ENCODE measurements at places on chromosomes 2 and 18.
A peak's percentile ranks its signal among the peaks of the same experiment; 100 is the strongest.

GRCh38 chr2:96501471-96501874 lies 3.7 kb downstream of the NEURL3 start:
- DNase-seq: no peak

DNA sequence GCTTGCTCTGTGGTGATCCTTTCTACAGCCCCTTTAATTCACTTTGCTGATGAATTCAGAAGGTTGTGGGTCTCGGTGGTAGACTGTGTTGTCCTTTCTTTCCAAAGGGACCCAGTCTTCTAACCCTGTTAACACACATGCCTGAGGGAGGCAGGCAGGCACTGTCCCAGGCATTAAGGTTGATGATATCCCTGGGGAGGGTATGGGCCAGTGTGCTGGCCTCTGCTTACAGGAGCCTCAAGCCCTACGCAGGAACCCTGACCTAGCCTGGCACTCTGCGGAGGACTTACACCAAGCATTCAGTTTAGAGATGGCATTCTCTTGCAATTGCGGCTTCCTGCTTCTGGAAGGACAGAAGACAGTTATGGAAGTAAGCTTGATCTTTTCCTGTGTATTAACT lies 102.5 kb downstream of the PKP4 start:
- DNase-seq: no peak

DNA sequence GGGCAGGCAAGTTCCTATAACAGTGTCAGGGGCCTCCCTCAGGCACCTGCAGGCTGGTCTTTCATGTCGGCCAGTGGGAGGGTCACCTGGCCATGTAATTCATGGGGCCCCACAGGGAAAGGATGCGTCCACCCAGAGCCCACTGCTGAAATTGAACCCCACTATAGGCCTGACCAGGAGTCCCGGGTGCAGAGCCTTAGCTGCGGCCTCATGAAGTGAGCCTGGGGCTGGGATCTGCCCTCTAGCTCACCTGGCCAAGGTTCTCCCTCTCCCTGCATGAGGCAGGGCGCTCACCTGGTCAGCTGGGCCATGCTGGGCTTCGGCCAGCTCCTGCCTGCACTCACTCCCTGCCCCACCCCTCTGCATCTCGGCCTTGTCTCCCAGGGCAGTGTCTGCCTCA lies 41.1 kb downstream of the C1QL2 start:
- DNase-seq: no peak

GRCh38 chr2:104606056-104606455 lies 247.9 kb upstream of the POU3F3 start:
- DNase-seq: no peak

GRCh38 chr2:238290091-238290509 lies 1.7 kb upstream of the PER2 start:
- no peak for DNase-seq

GRCh38 chr2:50066873-50067272 lies 912.6 kb upstream of the FSHR start:
- no peak for DNase-seq

DNA sequence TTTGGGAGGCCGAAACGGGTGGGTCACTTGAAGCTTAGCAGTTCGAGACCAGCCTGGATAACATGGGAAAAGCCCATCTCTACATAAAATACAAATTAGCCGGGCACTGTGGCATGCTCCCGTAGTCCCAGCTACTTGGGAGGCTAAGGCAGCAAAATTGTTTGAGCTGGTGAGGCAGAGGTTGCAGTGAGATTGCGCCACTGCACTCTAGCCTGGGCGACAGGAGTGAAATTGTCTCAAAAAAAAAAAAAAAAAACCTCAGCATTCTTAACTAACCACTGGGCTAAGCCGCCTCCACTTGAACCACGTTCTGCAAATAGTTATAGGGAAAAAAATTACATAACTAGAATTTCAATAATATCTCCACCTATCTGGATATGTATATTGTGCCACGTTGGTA lies 2.3 kb downstream of the FOXI3 start:
- no peak for DNase-seq

- DNase-seq: peak; percentile 16
Measured at GRCh38 chr2:41910126-41910525, 137.7 kb upstream of the PKDCC start.

DNA sequence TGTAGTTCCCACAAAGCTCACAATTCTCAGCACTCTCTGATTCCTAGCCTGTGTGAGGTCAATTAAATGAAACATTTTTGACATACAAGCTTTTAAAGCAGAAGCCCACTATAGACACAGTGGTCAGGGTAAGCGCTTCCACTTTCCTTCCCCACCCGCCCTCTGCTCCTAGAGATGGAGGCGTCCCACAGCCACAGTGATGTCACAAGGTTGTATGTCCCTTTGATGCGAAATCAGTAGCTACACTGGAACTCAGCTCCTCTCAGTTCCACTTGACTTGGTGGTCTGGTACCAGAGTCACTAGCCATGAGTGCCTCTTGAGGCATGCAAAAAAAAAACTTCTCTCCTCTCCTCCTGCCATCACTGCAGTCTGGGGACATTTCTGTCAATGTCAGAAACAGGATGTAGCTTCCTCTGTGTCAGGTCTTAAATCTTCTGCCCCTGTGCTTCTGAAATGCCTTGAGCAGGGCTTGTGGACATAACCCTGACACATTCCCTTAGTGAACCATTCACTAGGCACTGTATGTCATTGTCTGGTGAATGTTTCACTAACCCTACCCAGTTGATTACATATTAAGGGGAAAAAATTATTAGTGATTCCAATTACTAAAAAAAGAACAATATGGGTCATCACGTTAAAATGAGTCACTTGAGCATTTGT lies 7.8 kb downstream of the SULT1C4 start:
- DNase-seq: peak; percentile 83

GRCh38 chr2:129347486-129348217 lies 631.8 kb upstream of the RAB6C start:
- no peak for DNase-seq
